Activated CD4-positive, alpha-beta T cell treated with anti-CD3 and anti-CD28 coated beads, Interleukin-2, amount 10 ng/mL, durations not matched to agents 7 days and 5 days (primary cell): ENCODE measurements at places on chromosomes 3 and 15.
A peak's percentile ranks its signal among the peaks of the same experiment; 100 is the strongest.

DNA sequence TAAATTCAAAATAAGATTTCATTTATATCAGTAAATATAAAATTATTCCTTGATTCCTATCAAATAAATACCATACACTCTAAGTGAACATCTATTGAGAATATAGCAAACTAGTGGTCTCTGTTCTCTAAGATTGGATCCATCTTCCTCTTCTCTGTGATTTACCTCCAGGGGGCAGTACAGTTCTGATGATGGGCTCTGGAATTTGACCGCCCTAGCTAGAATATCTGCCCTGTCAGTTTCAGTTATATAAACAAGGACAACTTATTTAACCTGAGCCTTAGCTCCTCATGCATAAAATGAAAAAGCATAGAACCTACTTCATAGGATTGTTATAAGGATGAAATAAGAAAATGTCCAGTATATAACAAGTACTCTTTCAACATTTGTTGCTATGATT lies 171.1 kb upstream of the CCDC54 start:
- DNase-seq: peak; percentile 13

- no peak for DNase-seq
Observed at GRCh38 chr15:89490081-89490813, 6.1 kb downstream of the RHCG start.

DNA sequence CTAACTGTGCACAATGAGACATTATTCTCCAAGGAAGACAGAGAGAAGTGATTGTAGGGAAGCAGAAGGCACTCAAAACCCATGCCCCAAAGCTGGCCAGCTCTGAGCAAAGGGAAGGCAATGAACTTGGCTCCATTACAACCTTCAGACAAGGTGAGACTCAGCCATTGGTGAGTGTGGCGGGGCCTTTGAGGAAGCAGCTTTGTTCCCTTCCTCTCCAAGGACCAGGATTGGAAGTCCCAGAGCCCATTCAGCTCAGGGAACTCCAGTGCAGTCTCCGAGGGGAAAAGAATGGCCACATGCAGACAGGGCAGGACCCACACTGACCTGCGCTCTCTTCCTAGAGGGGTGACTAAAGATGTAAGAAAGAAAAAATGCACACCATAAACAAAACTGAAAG lies 23.1 kb downstream of the HEG1 start:
- no peak for DNase-seq

DNA sequence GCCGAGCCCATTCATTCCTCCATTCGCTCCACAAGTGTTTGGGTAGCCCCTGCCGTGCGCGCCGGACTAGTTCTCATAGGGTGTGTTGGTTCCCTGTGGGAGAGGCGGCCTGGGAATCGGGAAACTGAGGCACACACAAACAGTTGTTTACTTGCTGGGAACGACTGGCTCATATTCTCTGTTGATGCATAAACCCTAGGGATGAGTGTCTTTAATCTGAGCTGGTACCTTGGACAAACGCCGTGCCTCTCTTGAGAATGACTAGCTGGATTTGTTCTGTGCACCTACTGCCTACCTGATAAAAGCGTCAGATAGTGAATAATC lies 737 bp downstream of the DNAJA4 start:
- no peak for DNase-seq

- no peak for DNase-seq
Observed at GRCh38 chr3:181713676-181714612, 2.2 kb downstream of the SOX2 start.

- no peak for DNase-seq
Observed at GRCh38 chr15:59306520-59307164, 66.0 kb downstream of the MYO1E start.

DNA sequence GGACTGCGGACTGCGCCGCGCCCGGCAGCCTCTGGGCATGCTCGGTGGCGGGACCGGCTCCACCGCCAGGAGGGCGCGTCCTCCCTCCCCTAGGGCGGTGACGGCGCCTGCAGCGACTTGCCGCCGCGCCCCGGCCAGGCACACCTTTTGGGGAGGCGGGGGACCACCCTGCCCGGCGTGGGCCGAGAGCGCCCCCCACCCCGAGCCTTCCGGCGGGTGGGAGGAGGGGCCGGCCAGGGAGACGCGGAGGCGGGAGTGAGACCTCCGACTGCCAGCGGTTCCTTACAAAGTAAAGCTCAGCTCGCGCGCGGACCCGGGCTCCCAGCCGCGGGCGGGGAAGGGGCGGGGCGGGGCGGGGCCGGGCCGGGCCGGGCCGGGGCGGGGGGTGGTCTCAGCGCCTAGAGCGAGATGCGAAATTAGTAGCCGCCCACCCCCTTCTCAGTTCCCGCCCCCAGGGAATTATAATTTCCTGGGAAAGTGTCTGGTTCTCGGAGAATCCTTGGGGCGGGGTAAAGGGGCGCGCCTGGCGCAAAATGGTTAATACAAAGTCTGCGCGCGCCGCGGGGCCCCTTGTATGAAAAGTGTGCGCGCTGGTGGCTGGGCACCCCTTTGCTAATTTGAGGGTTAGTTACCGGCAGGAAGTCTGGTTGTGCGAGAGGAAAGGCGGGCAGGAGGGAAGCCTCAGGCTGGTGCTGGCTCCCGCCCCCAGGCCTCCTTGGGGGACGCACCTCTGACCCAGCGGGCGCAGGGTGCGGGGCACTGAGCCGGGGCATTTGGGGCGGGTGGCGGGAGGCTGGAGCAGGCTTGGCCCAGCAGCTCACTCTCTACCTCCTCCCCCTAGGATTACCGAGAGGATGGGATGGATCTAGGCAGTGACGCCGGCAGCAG lies 224.8 kb upstream of the IL12A start:
- peak; percentile 36 for DNase-seq

DNA sequence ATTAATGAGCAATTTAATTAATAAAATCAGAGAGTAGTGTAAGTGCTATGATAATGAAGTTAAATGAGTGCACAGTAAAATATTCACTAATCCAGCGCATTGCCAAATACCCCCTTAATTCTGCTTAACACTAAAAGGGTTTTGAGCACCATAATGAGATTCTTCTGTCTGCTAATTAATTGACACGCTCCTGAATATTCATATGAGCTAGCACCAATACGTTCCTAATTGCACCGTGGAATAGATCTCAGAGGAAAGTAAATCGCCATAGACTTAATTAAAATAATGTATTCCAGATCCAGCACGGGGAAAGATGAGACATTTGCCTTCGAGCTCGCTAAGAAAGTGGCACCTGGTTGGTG lies 9.6 kb upstream of the FOXB1 start:
- no peak for DNase-seq

- no peak for DNase-seq
Observed at GRCh38 chr3:120177151-120177550, 82.9 kb upstream of the GSK3B start.

DNA sequence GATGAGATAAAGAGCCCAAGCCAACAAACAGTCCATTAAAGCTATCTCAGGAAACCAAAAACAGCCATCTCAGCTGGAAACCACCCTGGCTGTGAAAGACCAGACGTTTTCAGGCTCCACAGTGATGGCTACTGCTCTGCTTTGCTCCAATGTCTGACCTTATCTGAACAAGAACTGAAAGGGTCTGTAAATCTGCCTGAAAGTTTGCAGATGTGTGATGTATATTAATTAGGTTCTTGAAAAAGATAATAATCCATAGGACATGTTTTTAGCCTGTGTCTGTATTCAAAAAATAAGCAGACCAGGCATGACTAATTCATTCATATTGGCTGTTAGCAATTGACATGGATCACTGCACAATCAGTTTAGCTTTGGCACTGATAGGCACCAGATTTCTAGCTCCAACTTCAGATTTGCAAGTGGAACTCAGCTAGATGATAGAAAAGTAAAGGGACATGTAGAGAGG lies 611.4 kb upstream of the NAALADL2 start:
- DNase-seq: no peak

GRCh38 chr3:150710097-150710496 lies 6.4 kb upstream of the ERICH6 start:
- DNase-seq: no peak

GRCh38 chr15:43826029-43826507 lies 734 bp upstream of the WDR76 start:
- no peak for DNase-seq

GRCh38 chr15:47405365-47406162 lies 311.7 kb upstream of the SEMA6D start:
- no peak for DNase-seq

GRCh38 chr3:10777627-10778026 lies 38.4 kb upstream of the SLC6A11 start:
- no peak for DNase-seq

GRCh38 chr3:8482263-8482662 lies 19.4 kb upstream of the LMCD1 start:
- DNase-seq: no peak

- DNase-seq: no peak
Observed at GRCh38 chr3:172189213-172189612, 149.8 kb downstream of the FNDC3B start.

DNA sequence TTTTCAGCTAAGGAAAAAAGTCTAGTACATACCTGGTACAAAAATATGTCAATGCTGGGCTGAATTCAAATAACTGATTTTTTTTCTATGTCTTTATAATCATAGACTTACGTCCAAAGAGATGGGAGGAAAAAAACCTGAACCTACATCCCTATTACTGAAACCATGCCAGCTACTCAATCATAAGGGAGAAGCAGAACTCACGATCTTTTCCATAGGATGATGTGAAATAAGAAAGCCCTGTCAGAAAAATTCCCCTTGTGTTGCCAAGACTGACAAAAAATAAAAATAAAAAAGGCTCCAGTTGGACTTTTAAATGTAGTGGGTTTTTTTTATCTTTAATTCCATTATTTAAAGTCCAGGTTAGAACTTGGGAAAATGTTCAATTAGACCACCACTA lies 3.3 kb downstream of the MSL2 start:
- no peak for DNase-seq

DNA sequence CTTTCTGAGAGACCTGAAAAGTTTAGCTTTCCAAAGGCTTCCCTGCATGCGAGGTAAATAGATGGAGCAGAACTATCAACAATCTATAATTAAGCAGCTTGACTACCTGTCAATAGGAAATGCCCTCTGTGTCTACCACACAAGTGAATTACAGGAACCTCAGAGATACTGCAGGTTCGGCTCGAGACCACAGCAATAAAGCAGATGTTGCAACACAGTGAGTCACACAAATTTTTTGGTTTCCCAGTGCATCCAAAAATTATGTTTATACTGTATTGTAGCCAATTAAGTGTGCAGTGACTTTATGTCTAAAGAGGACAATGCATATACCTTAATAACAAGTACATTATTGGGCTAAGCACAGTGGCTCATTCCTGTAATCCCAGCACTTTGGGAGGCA lies 252.0 kb downstream of the UBE2E2 start:
- no peak for DNase-seq

DNA sequence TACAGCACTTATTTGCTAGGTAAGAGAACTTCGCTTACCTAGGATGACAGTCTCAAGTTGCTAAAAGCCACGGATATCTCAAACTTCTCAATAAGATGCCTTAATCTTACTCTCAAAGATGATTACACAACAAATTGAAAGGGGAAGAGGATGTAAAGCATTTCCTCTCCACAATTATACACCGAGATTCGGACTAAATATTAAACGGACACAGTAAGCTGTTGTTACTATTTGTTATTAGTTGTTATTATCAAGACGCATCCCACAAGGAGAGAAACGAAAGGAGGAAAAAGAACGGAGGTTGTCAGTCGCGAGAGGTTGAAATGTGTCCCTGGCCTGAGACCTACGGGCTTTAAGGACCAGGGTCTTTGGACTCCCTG lies 660 bp downstream of the ZNF106 start:
- no peak for DNase-seq
